Fibroblast of skin of left quadriceps (primary cell): ENCODE measurements at places on chromosomes 6 and 20.
A peak's percentile ranks its signal among the peaks of the same experiment; 100 is the strongest.

DNA sequence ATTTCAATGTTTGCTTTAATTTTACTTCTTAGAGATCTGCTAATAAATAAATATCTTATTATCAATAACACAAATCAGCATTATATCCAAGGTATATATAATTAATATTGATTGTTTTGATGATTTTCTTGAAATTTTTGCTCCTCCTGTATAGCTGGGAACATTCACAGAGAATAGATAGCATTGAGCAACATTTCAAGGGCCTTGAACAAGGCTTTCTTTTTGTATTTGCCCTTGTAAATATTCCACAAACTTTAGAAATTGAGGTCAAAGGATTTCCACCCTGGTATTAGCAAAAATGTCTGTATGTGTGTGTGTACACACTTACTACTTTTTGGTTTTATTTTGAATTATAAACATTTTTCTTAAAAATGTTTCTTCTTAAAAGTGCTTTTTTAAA, 205.6 kb downstream of the EYA4 start:
- no peak for DNase-seq

GRCh38 chr6:167683028-167683862, 143.5 kb upstream of the AFDN start:
- no peak for DNase-seq

- peak; percentile 82 for DNase-seq
These were observed 300.1 kb upstream of the KCNQ5 start for GRCh38 chr6:72321788-72322187.

DNA sequence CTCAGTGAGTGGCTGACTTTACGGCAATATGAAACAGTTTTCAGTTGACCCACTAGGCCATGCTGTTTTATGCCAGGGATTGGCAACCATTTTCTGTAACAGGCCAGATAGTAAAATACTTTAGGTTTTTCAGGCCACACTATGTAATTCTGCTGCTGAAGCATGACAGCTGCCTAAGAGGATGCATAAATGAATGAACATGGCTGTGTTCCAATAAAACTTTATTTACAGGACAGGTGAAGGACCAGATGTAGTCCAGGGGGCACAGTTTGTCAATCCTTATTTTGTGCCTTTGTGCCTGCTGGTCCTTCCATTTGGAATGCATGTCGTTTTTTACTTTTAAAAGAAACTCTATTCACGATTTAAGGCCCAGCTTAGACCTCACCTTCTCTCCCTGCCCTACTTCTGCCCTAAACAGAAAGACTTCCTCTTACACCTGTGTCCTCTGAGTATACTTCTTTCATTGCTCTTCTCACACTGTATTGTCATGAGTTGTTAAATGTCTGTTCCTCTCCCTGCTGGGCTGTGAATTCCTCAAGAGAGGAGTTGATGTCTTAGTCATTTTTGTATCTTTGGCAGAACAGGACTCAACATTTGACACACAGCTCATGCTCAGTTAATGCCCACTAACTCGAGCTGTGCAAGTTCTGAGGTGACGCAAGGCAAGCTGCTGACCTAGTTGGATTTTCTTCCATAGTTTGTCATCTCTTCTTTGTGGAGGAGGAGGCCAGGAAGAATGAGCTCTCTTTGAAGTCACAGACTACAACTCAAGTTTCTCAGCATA, 90.1 kb upstream of the MAP7 start:
- no peak for DNase-seq

DNA sequence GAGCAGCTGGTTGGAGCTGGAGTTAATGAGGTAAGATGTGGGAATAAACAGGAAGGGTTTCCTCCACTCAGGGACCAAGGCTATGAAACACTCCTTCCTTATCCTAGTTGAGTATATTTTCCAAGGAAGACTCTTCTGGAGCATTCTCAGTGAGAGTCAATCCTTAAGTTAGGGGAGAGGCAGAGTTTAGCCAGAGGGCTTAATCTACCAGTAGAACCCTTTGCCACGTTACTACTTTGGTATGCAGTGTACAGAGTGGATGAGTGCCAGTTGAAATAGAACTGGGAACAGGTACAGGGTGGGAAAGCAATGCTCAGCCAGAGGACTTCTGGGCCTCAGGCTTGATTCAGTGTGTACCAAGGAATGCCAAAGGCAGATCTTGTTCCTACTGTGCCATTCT, 114.3 kb downstream of the UBE3D start:
- DNase-seq, result no peak

DNA sequence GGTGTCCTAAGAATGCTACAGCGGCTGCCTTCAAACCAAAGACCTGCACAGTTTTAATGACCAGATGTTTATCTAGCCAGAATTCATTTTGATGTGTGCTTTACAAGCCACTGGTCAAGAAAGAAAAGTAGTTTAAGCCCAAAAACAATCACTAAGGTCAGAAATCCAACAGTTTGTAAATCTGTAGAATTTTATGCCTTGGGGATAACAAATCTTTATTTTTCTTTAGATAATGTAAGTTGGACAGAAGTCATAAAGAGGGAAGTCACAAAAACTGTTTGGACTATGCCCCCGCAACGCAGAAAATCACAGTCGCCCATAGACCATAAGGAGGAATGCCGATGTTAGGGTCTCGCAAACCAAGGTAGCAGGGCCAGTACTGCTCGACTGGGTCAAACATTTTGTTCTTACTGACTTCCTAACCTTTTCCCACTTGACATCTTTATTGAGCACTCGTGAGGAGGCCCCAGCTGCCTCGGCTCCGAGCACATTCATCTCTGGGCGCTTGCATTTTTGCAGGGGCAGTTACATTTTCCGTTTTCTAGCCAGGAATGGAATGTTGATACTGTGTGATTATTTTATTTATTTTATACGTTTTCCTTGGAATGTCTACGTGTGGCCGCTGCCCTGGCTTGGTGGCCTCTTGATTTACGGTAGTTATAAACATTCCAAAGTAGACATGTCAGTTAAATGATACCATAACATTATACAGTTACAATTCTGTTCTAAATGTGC, 56.7 kb upstream of the APCDD1L start:
- peak; percentile 59 for DNase-seq

GRCh38 chr6:71153755-71154325, 134.8 kb upstream of the OGFRL1 start:
- no peak for DNase-seq
